ENCODE measurements at places on chromosomes 2 and 18. TPM values are rescaled to one million over a fixed set of nuclear protein-coding genes. Genes with fewer than 3 reads are reported as not detected.

SP140 gene
- total RNA-seq, result 0.19 TPM

- DNase-seq, result peak; percentile 65
Observed at GRCh38 chr2:95525294-95526035, 40.9 kb upstream of the TRIM43B start.

- no peak for DNase-seq
Observed at GRCh38 chr18:79210002-79210910, 141.1 kb downstream of the ATP9B start.

DNA sequence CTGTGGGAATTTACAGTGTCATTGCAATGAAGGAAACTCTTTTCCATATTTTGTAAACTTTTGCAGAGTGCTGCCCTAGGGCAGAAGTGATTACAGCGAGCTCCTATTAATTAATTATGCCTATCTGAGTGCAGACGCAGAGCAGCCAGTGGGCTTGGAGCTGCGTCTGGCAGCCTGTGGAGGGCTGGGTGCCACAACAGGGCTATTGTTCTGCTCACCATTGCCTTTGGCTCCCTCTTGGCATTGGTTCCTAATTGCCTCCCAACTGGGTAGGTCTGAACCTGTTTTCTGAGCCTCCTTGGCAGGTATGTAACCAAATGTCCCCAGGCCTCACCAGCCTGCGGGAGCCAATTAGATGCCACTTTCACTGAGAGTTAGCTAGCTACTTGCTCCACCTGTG, 25.6 kb upstream of the ITGB6 start:
- peak; percentile 44 for DNase-seq

DNA sequence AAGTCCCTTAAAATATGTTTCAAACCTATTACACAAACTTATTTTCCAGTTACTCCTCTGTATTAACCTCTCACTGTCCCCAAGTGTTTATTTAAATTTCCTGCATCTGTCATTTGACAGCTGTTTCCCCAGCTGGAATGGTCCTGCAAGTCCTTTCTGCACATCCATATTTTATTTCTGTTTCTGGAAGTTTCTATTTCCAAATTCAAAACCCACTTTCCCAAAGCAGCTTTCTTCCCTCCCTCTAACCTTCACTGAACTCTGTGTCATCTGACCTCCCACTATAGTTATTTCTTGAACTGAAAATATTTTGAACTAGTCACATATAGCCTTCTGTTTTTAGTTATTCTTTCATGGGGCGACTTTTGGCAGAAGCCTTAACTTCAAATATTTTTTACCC, 459.4 kb upstream of the MC4R start:
- no peak for DNase-seq

GRCh38 chr2:169272010-169272409, 90.3 kb downstream of the LRP2 start:
- DNase-seq, result no peak
